Stimulated activated CD4-positive, alpha-beta T cell treated with anti-CD3 and anti-CD28 coated beads, Interleukin-4, amount 100 ng/mL, for 1 hour (primary cell): ENCODE measurements at places on chromosomes 4 and X.

DNA sequence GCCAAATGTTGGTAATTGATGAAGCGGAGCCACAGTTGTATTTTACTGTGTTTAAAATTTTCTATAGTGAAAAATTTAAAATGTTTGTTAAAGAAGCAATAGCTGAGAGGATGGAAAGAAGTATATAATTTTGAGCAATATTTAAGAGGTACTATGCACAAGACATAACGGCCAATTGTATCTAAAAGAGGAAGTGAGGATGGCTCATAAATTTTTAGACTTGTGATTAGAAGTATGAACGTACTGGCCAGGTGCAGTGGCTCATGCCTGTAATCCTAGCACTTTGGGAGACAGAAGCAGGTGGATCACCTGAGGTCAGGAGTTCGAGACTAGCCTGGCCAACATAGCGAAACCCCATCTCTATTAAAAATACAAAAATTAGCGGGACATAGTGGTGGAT is 12.7 kb upstream of the HHIP start:
- no peak for DNase-seq

- DNase-seq: no peak
These were observed 87.1 kb upstream of the PRPS1 start for GRCh38 chrX:107541244-107541643.

DNA sequence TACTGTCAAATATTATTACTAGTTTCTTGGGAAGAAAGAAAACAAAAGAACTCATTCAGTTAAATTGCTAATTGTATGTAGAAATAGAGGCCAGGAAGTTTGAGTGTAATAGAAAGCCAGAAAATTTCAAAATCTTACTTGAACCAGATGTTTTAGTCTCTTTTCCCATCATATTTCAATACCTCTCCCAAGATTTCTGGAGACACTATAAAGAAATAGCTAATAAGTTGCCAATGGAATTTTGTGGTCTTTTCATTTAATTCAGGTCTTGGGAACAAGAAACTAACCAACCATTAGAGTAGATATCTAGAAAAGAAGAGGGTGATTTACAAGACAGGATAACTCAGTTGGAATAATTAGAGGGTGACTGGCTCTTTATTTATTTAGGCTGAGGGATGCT is 112.2 kb downstream of the AGTR2 start:
- no peak for DNase-seq

- DNase-seq: peak; percentile 48
These were observed 3.9 kb upstream of the SYN1 start for GRCh38 chrX:47623540-47624027.

GRCh38 chr4:26522478-26522877 is 32.2 kb upstream of the CCKAR start:
- no peak for DNase-seq

DNA sequence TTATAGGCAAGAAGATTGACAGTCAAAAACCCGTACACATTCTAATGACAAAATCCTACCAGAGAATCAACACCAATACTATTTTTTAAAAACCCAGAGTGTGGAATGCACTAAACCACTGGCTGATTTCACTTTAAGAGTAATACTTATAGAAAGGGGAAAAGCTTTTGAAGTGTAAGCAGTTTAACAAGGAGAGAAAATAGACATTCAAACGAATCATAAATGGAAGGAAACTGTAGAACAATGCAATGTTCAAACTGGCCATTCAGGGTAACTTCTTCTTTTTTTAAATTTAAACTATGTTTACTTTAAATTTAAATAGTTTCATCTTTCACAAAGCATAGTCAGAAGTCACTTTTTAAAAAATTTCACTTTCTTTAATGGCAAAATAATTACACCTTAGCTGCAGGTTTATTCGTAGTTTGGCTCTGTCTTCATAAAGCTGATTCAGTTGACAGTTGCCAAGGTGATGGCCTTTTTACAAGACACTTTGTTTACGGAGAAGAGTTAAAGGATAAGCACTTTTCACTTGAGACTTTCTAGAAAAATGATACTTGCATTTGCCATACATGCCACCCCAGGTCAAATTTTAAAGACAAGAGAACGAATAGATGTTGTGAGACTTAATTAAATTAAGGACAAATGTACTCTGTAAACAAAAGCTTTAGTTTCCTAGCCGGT is 82.4 kb upstream of the KLF3 start:
- no peak for DNase-seq

DNA sequence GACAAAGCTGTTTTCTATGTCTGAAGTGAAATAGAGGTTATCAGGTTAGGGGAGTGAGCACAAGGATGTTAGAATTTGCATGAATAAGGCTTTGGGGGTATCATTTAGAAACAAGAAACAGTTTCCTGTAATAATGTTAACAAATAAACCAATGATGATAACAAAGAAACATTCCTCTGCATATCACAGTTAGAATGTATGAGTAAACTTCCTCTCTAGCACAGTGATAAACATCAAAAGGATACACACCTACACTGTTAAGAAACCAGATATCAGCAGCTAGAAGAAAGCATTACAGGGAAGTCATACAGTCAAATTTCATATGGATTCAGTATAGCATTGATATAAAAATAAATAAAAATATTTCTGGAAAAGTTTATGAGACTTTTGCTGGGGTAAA is 340.0 kb upstream of the MAGEB16 start:
- no peak for DNase-seq

DNA sequence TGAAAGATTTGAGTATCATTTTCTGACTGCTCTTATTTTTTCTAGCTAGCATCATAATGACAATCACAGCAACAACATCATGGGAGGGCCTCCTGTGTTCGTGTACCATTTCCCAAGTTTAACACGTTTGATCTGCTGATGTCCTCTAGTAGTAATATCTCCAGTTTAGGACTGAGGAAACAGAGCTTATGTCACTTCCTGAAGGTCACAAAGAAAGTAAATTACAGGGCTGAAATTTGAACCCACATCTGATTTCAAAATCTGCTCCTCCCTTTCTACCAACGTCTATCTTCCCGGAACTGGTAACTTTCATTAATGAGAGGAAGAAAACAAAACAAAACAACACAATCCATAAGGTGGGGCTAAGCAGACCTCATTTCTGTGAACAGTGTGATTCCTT is 302.7 kb downstream of the PACRGL start:
- DNase-seq: no peak

DNA sequence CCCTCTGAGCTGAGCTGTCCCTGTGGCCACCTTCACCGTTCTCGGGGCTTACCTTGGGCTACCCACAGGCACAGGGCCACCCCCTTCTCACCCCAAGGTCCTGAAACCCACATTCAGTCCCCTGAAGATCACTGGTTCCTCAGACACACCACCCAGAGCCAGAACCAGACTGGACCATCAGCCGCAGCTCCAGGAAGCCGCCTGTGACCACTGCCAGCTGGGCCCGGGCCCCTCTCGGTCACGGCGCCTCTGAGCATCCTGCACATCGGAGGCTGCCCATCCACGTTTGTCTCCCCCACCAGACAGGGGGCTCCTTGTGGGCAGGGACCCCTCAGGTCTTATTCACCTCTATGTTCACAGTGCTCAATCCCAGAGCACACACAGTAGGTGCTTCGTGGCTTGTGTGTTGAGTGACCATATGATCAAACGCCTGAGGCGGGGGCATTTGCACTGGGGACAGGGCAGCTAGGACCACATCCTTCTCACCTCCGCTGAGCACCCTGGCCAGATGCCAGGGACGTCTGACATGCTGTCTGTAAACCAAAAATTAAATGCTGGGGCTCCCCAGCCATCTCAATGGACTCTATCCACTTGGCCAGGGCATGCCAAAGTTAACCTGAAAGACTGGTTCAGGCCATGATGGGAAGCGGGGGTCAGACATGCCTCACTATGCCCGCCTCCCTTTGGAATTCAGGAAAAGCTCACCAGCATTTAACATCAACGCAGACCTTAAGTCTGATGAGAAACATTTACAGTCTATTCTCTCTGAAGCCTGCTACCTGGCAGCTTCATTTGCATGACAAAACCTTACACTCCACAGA is 109.4 kb upstream of the AFAP1 start:
- no peak for DNase-seq

GRCh38 chrX:9091258-9091657 is 57.3 kb upstream of the FAM9B start:
- DNase-seq: no peak

- DNase-seq: no peak
These were observed 228.5 kb downstream of the AFF2 start for GRCh38 chrX:148728901-148729300.

- no peak for DNase-seq
These were observed 60.3 kb downstream of the MTHFD2L start for GRCh38 chr4:74218201-74218600.

GRCh38 chrX:19718642-19719041 is 168.8 kb downstream of the SH3KBP1 start:
- DNase-seq: no peak

DNA sequence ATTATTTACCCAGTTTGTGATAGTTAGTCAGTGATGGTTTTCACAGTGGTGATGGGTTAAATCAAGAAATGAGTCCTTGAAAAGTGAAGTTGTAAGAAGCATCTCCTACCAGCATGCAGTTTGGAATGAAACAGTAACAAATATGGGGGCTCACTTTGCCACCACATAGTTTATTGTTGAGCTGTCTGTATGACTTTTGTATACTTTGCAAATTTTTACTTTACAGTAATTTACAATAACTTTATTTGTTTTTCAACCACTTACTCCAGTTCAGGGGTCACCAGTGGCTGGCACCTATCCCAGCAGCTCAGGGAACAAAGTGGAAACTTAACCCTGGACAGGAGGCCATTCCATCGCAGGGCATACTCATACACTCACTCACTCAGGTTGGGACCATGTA is 64.5 kb upstream of the ANKRD50 start:
- no peak for DNase-seq

- DNase-seq: no peak
These were observed 250.4 kb upstream of the GIMD1 start for GRCh38 chr4:106618956-106619355.

DNA sequence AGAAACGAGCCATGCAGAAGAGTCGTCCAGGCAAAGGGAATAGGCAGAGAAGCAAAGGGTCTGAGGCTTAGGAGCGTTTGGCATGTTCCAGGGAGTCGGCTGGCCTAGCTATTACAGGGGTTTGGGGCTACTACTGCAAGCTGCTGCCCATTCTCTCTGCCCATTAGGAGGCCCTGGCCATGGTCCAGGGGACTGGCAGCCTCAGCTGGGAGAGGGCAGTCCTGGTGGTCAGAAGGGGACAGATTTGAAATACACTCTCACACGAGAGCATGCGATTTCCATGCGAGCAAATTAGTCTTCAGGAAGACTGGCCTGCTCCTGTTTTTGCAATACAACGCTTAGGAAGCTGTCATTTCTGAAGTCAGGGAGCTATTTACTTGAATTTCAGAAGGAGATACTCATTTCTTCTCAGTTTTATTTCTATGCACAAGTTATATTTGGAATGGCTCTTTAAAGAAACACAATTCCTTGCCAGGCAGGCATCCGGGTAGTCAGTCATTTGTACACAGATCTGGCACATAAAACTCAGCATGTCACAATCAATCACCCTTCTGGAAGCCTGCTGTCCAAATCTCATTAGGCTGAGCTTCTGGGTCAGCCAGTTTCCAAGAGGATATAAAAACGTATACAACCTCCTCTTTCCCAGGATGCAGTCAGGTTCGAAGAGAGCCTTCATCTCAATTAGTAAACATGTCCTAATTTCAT is 27.0 kb downstream of the PROM1 start:
- no peak for DNase-seq

- DNase-seq: no peak
These were observed 8.0 kb downstream of the PRSS12 start for GRCh38 chr4:118344801-118345200.

- no peak for DNase-seq
These were observed 136.3 kb downstream of the AFAP1 start for GRCh38 chr4:7803371-7803770.

DNA sequence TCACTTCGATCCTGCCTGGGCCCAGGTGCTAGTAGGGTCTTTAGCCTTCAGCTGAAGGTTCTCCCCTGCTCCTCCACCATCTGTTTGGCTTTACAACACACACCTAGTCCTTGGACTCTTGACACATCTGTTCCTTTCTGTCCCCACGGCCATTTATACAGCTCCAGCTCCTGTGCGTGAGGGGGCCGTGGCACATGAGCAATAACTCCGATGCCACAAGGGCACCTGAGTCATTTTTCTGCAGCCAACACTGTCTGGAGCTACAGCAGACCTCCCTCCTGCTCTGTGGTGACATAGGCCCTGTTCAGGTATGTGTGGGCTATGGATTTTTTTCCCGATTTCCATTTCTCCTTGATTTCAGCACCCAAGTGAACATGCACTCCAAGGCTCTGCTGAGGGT is 44.7 kb upstream of the BCOR start:
- no peak for DNase-seq

DNA sequence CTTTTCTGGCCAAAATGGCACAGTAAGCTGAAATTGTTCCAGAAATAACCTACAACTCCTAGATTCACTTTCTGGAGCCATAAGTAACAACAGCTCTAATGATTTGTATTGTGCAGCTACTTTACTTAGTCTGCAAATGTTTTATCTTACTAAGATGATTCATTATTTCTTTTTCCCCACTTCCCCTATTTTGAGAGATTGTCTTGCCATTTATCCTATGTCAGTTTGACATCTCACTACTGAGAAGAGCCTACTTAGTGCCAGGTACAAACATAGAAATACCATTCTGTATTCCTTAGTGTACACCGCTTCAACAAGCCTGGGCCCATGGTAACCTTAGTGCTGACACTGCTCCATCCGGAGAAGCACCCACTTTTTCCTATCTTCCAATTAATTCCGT is 13.8 kb upstream of the STK26 start:
- no peak for DNase-seq

DNA sequence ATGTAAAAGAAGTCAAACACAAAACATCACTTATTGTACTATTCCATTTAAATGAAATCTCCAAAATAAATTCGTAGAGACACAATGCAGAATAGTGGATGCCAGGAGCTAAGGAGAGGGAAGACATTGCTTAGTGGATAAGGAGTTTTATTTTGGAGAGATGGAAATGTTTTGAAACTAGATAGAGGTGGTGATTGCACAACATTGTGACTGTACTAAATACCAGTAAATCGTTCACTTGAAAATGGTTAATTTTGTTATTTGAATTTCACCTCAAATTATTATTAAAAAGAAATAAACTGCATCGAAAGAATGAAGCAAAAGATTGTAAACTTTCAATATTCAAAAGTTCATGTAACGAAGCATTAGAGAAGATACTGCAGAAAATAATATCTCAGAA is 9.7 kb upstream of the ACSL4 start:
- DNase-seq: no peak

DNA sequence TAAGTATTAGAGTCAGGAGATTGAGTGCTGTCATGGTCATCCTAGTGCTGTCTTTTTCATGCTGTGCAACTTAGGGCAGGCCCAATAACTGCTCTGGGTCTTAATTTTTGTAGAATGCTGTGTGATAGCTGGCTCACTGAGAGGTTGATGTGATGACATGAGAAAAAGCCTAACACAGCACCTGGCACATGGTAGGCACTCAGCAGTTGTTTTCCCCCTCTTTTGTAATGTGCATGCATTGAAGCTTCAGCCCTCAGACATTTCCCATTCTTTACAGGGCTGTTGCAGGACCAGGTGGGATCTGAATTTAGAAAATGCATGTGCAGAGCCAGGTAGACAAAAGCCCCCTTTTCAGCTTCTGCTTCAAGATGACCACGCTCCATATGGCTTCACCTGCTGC is 44.1 kb upstream of the SOX3 start:
- DNase-seq: no peak
